Stomach (tissue), 19 donors: ENCODE measurements at places on chromosomes 12 and 14. TPM values are rescaled to one million over a fixed set of nuclear protein-coding genes. Genes with fewer than 3 reads are reported as not detected.

DNA sequence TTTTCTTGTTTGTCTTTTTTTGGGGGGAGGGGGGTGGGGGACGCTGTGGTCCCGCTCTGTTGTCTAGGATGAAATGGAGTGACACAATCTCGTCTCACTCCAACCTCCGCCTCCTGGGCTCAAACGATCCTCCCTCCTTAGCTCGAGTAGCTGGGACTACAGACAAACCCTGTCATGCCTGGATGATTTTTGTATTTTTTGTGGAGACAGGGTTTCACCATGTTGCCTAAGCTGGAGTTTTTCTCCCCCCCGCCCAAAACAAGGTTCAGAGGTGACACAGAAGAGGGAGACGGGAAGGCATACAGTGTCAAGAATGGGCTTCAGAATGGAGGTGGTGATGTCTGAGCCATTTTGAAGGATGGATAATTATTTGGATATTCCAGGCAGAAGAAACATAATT is 116.9 kb upstream of the ATF1 start:
- H3K36me3 ChIP-seq = no peaks in the 10 kb centered on the region
- no peaks in the 10 kb centered on the region for H3K27me3 ChIP-seq
- no peak overlapping the region for H3K27ac ChIP-seq
- H3K4me3 ChIP-seq = no peak overlapping the region
- no peak for DNase-seq
- peaks cover 13% of the 10 kb centered on the region for H3K4me1 ChIP-seq

- H3K4me1 ChIP-seq = peaks cover 64% of the 10 kb centered on the region
- DNase-seq = peak; percentile 87
- H3K36me3 ChIP-seq = no peaks in the 10 kb centered on the region
- H3K4me3 ChIP-seq = no peak overlapping the region
- H3K27ac ChIP-seq = peak overlapping the region; percentile 95
- no peaks in the 10 kb centered on the region for H3K27me3 ChIP-seq
Observed at GRCh38 chr14:104680806-104681688, 8.4 kb upstream of the INF2 start.

- no peaks in the 10 kb centered on the region for H3K27me3 ChIP-seq
- DNase-seq = no peak
- no peak overlapping the region for H3K4me3 ChIP-seq
- no peaks in the 10 kb centered on the region for H3K4me1 ChIP-seq
Observed at GRCh38 chr12:42935756-42936155, 346.2 kb upstream of the PRICKLE1 start.

DNA sequence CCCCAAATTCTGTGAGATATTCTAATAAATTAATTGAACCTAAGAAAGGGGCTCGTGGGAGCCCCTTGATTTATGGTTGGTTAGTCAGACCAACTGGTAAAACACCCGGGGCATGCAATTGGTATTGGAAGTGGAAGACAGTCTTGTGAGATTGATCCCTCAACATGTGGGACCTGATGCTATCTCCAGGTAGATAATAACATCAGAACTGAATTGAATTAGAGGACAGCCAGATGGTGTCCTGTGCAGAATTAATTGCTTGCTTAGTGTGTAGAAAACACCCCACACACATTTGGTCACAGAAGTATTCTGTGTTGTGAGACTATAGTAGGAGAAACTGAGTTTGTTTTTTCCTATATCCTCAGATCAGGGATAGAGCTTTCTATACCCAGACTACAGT is 22.0 kb downstream of the PYROXD1 start:
- H3K4me1 ChIP-seq = no peaks in the 10 kb centered on the region
- no peak for DNase-seq
- H3K27ac ChIP-seq = no peak overlapping the region
- no peak overlapping the region for H3K4me3 ChIP-seq

Gene RDH16
- polyA plus RNA-seq = 0.68 TPM

- H3K4me3 ChIP-seq = no peak overlapping the region
- peaks cover 20% of the 10 kb centered on the region for H3K4me1 ChIP-seq
- no peak for DNase-seq
- H3K27ac ChIP-seq = no peak overlapping the region
- H3K27me3 ChIP-seq = no peaks in the 10 kb centered on the region
Observed at GRCh38 chr14:29925736-29926135, 1.9 kb downstream of the PRKD1 start.

GRCh38 chr12:109504068-109504467 is 26.6 kb downstream of the UBE3B start:
- peaks cover 86% of the 10 kb centered on the region for H3K36me3 ChIP-seq
- no peaks in the 10 kb centered on the region for H3K4me1 ChIP-seq
- no peaks in the 10 kb centered on the region for H3K27me3 ChIP-seq

- H3K4me3 ChIP-seq = no peak overlapping the region
- H3K27ac ChIP-seq = no peak overlapping the region
- no peaks in the 10 kb centered on the region for H3K36me3 ChIP-seq
- peak; percentile 1 for DNase-seq
- no peaks in the 10 kb centered on the region for H3K27me3 ChIP-seq
Observed at GRCh38 chr12:49969651-49970429, 2.9 kb upstream of the AQP6 start.

DNA sequence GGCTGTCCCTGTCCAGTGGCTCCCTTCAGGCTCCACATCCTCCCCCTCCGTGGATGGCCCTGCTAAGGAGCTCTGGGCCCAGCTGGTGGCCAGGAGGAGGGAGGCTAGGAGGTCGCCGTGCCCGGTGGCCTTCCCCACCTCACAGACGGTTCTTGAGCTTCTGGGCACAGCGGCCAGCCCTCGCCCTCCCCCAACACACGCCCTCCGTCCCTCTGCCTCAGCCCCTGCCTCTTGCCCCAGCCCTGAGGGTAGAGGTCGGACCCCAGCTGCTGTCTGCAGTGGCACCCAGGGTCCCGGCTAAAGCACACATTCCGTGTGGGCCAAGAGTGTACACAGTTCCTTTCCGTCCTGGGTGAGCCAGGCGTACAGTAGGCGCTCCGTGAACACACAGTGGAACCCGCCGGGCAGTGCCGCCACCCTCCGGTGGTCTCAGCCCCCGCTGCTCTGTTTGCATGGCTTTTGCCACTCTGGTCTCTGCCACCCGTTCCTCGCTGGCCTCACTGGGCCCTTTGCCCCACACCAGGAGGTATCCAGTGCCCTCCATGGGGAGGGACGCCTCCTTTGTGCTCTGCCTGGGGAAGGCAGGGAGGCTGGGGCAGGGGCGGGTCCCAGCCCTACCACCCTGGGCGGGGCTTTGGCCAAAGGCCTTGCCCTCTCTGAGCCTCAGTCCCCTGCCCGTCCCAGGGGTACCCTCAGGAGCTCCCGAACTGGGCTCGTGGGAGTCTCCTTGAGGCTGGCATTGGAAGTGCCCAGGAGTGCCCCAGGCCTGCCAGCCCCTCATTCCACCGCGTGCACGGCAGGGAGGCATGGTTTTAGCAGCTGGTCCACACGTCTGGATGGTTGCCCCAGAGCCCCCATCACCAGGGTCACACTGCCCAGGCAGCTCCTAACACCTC is 13.0 kb downstream of the TRMT61A start:
- no peaks in the 10 kb centered on the region for H3K36me3 ChIP-seq
- no peaks in the 10 kb centered on the region for H3K27me3 ChIP-seq
- peaks cover 73% of the 10 kb centered on the region for H3K4me1 ChIP-seq
- peak overlapping the region; percentile 83 for H3K27ac ChIP-seq

DNA sequence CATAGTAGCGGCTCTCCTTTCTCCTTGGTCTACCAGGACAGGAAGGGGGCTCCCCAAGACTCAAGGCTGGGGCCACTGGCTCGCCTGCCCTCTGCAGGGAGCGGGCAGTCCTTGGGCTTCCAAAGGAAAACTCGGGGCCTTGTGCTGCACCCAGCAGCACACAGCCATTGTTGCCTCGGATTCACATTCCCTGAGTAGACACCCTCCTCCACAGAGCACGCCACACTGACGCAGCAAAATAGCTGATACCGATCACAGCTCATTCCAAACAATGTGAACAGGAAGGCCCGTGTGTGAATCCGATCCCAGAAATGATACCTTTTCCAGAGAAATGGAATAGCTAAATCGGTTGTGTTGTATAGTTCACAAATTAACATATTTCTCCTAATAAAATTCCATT is 65.1 kb upstream of the DYNC1H1 start:
- H3K27me3 ChIP-seq = no peaks in the 10 kb centered on the region
- H3K4me3 ChIP-seq = no peak overlapping the region
- H3K4me1 ChIP-seq = no peaks in the 10 kb centered on the region
- H3K27ac ChIP-seq = no peak overlapping the region

DNA sequence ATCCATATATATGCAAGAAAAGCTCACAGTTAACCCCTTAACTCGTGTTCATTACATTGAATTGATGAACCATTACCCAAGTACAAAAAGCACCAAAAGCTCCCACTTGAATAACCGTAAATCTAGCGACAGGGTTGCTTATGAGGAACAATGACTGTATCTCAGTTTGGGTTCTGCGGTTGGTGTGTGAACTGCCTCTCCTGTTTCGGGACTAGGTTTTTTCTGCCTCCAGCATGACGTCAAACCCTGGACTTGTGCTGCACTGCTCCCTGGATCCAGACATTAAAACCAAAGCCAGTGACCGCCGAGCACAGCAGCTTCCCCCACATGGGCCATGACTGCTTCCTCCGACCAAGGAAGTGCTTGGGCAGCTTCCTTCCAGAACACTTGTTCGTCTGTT is 77.7 kb downstream of the SETD3 start:
- no peak overlapping the region for H3K4me3 ChIP-seq
- no peaks in the 10 kb centered on the region for H3K27me3 ChIP-seq
- peaks cover 85% of the 10 kb centered on the region for H3K36me3 ChIP-seq
- no peak for DNase-seq
- no peaks in the 10 kb centered on the region for H3K4me1 ChIP-seq

Gene PLEKHD1
- 0.15 TPM for polyA plus RNA-seq

DNA sequence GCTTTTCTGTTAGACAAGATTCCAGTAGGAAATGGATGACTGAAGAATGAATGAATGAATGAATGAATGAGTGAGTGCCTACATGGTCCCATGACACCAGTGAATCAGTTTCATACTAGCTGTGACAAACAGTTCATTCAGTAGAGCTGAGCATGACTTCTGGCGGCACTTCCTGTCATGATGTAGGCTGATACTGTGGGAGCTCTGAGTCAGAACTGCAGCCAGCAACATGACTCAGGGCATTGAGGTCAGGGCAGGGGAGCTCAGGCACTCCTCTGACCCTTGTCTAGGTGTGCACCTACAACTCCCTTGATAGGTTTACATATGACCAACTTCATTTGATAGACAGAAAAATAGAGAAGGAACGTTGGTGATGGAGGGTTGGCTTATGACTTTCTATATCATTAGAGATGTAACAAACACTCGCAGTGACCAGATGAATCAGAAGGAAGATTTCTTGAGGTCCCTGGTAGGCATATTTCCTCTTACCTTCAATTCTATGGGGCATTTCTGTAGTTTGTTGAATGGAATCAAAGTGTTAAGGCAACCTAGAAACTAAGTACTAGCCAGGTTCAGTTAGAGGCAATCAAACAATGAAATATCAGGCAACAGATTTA is 139.3 kb upstream of the ARHGAP5 start:
- peaks cover 4% of the 10 kb centered on the region for H3K4me1 ChIP-seq
- H3K4me3 ChIP-seq = no peak overlapping the region
- DNase-seq = peak; percentile 59
- peak overlapping the region; percentile 8 for H3K27ac ChIP-seq
- no peaks in the 10 kb centered on the region for H3K27me3 ChIP-seq
- no peaks in the 10 kb centered on the region for H3K36me3 ChIP-seq

DNA sequence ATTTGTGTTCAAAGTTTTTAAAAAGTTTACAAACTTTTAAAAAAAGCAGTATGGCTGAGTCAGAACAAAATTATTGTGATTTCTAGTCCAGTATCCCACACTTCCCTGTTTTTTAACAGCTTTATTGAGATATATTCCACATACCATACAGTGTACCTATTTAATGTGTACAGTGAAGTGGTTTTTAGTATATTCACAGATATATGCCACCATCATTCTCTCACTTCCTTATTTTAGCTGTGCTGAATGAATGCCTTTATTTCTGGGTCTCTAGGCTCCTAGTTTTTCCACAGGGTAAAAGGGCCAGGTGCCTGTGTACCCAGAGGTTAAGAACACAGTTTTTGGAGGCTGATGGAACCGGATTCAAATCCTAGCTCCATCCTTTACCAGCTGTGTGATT is 58.9 kb upstream of the SRSF5 start:
- no peaks in the 10 kb centered on the region for H3K27me3 ChIP-seq
- peaks cover 25% of the 10 kb centered on the region for H3K4me1 ChIP-seq
- DNase-seq = no peak
- H3K36me3 ChIP-seq = peaks cover 87% of the 10 kb centered on the region
- H3K27ac ChIP-seq = no peak overlapping the region

Gene SOAT2
- 0.28 TPM for polyA plus RNA-seq

DNA sequence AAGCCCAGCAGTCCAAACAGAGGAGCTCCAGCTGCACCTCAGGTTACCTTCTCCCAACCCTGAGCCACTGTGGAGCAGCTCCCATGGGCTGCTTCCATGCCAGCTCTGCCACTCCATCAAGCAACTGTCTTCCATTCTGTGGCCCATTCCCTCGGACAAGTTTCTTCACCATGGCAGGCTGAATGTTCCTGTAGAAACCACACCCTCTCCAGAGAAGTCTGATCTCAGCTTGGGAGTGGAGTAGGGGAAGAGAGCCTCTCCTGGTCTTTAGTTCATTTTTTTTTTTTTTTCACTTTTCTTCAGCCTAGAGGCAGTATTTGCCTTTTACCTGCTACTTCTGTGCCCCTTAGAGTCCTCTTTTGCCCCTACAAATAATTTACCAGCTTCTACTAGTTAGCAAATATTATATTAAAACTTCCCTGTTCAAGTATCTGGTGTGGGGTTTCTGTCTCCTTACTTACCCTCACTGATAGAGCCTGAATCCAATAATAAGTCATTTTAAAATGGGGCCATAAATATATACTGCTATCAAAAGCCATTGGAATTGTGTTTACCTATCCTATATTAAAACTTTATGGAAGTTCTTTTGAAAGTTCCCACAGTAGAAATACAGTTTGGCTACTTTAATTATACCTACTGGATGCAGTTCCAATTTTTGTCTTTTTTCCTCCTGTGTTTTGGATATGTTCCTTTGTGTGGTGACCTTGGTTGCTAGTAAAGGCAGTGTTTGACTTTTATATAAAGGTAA is 11.7 kb upstream of the SLC17A8 start:
- DNase-seq = peak; percentile 11
- H3K4me1 ChIP-seq = no peaks in the 10 kb centered on the region
- H3K4me3 ChIP-seq = no peak overlapping the region
- H3K27ac ChIP-seq = no peak overlapping the region

- no peaks in the 10 kb centered on the region for H3K36me3 ChIP-seq
- peak; percentile 63 for DNase-seq
- no peaks in the 10 kb centered on the region for H3K27me3 ChIP-seq
- H3K4me1 ChIP-seq = no peaks in the 10 kb centered on the region
Observed at GRCh38 chr12:83823386-83824045, 1089.1 kb downstream of the SLC6A15 start.

Gene TTC8
- polyA plus RNA-seq = 8.4 TPM

Gene CLEC2A
- not detected for polyA plus RNA-seq

DNA sequence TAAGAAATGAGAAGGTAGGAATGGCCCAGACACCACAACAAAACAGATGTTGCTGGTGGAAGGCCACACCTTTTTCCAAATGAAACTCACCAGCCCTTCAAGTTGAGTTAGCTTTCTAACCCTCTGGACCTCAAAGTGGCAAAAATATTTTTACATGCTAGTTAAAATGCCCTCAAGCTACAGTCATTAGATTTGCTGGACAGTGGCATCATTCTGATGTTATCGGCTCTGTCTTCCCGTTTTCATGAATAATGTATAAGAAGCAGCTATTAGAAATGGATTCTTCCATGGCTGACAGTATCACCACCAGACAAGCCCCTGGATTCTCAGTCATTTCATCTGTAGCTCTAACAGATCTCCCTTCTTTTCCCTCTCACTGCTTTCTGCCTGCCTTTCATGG is 37.1 kb upstream of the PLXNC1 start:
- H3K4me3 ChIP-seq = no peak overlapping the region
- H3K27me3 ChIP-seq = peaks cover 3% of the 10 kb centered on the region
- DNase-seq = no peak
- H3K4me1 ChIP-seq = no peaks in the 10 kb centered on the region
- no peaks in the 10 kb centered on the region for H3K36me3 ChIP-seq
